ENCODE measurements at places on chromosomes 6 and 20.
A peak's percentile ranks its signal among the peaks of the same experiment; 100 is the strongest.

DNA sequence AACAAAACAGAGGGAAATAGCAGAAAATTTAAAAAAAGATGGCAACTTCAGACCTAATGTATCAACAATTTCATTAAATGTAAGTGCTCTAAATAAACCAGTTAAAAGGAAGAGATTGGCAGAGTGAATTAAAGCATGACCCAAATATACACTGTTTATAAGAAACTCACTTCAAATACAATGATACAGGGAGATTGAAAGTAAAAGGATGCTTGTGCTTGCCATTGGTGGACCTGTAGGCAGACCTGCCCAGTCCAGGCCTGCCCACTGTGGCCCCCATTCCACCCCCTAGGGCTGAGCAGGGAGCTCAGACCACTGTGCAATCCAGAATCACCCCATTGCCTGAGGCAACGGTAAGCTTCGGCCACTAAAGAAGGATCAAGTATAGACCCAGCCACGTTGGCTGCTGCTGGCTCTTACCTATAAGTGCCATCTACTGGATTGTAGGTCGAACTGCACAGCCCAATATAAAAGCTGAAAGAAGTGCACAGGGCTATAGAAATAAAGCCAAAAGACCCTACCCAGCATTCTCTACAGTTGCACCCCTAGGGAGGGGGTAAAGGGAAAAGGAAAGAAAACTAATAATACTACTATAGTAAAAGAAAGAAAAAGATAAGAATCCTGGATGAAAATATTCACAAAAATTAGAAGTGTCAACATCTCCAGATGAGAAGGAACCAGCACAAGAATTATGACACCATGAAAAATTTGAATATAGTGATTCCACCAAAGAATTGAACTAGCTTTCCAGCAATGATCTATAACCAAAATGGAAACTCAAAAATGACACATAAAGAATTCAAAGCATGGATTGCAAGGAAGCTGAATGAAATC lies 36.1 kb downstream of the PSMB1 start:
- ATAC-seq = peak; percentile 89

DNA sequence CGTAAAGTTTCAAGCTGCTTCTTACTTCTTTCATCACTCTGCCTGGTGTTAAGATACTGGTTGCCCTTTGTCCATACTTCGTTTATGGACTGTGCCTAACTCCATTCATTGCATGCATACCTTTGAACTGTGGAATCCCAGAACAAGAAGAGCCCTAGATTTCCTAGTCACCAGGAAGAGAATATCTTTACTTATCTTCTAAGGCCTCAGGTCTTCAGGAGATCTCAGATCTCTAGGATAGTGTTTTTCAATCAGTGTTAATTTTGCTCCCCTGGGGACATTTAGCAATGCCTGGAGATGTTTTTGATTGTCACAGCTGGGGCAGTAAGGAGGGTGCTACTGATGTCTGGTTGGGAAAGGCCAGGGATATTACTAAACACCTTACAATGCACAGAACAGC lies 35.5 kb upstream of the GJA1 start:
- no peak for ATAC-seq

GRCh38 chr6:4981761-4982160 lies 22.1 kb downstream of the RPP40 start:
- ATAC-seq = no peak

DNA sequence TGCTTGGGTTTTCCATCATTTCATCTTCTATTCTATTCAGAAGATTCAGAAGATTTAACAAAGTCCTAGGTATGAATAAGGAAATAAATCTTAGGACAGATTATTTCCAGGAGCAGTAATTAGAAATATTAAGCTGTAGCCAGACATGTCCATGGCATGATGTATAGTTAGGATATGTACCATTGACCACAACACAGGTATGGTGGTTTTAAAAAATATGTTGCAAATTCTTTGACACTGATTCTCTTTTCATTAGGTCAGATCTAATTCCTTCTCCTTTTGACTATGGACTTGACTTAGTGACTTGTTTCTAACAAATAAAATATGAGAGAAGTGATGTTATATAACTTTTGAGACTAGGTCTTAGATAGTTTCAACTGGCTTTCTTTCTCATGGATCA lies 23.5 kb upstream of the PDE7B start:
- ATAC-seq = no peak

DNA sequence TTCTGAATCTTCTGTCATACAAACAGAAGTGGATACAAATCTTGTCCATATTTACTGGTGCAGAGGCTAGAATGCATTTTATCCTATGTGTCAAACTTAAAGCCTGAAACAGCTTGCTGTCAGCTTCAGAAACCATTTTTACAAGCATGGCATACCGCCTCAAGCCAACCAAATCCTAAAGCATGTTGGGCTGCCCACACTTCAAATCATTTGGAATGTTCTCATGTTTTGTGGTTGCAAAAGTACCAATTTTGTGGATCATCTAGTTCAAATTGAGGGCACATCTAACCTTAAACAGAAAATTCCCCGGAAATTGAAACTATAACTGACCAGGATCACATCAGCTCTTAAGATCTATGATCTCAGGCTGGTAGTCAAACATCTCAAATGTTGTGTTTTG lies 3.2 kb downstream of the GPR63 start:
- ATAC-seq = no peak

- no peak for ATAC-seq
Measured at GRCh38 chr20:353166-353565, 6.3 kb downstream of the NRSN2 start.

DNA sequence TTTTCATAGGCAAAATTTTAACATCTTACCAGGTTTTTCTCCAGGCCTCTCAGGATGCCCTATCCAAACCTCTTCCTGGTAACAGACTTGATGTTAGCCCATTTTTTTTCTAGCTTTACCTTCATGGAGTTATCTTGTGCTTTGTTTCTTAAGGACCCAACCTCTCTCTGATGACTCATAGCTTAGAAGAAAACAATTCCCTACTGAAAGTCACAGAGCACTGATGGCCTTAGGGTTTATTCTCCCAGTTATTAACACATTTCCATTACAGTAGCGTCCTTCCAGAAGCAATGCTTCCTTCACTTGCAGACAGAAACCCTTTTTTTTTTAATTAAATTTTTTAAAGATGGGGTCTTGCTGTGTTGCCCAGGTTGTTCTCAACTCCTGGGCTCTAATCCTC lies 79.4 kb downstream of the IYD start:
- no peak for ATAC-seq

GRCh38 chr6:168169624-168170023 lies 90.6 kb upstream of the FRMD1 start:
- no peak for ATAC-seq

GRCh38 chr6:124053315-124053714 lies 249.7 kb downstream of the NKAIN2 start:
- ATAC-seq = no peak

DNA sequence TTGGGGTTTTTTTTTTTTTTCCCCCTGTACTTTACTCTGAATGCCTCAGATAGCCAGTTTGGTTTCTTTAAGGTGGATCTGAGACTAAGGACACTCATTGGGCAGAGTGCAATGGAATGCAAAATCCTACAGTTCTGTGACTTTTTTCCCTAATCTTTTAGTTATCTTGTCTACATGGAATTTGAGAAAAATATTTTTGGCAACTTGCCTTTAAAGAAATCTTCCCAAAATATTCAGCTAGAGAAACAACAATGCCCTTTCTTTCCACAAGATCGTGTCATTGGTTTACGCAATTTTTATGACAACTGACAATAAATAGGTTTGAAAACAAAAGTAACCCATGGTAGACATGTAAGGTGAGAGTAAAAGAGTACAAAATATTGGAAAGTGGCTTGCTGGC lies 171.7 kb upstream of the LAMP5 start:
- no peak for ATAC-seq

DNA sequence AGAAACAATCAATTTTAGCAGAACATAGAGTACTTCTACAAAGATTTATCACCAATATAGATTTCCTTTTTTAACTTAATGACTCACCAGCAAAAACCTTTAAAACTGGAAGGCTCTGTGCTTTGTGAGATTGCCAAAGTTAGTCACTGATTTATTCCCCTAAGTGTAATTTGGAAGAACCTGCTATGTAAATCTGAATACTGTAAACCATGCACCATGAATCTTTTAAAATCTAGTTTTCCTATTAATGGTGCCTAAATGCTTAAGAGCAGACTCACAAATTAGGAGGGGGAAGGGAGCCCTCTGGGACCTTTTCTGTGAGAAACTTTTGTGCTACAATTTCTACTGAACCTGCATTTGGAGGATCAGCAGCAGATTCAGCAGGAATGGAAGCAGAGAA lies 57.8 kb upstream of the PNRC1 start:
- ATAC-seq = no peak

- no peak for ATAC-seq
Measured at GRCh38 chr6:303948-304558, 11.8 kb downstream of the DUSP22 start.

DNA sequence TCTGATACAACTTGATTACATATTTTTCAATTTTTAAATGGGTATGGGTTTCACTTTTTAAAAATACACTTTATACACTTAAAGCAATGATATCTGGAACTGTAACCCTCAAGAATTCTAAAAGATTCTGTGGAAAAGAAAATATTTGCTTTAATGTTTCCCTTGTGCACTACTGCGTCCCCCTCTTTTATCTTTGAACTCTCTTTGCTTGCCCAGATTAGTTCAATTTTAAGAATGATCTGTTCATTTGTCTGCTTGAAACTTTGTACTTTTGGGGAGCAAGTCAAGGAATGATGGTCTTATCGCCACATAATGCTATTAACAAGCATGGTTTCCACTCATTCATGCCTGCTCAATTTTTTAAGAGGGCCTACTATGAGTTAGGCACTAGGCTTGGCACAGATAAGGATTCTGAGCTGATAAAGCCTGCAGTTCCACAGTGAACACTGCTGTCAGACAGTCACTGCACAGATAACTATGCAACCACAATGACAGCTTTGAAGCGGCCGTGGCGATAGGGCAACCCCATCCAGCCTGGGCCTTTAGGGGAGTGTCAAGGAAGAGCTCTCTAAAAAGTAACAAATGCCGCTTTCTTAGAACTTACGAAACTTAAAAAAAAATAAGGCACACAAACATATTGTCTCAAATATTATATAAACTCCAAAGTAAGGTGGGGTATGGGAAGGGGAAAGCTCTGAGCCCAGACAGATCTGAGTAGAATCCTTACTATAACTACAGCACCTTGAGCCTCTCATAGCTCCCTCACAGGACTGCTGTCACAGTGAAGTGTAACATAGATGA lies 29.7 kb downstream of the FYN start:
- peak; percentile 60 for ATAC-seq

- no peak for ATAC-seq
Measured at GRCh38 chr6:112330879-112331265, 16.3 kb upstream of the RFPL4B start.

DNA sequence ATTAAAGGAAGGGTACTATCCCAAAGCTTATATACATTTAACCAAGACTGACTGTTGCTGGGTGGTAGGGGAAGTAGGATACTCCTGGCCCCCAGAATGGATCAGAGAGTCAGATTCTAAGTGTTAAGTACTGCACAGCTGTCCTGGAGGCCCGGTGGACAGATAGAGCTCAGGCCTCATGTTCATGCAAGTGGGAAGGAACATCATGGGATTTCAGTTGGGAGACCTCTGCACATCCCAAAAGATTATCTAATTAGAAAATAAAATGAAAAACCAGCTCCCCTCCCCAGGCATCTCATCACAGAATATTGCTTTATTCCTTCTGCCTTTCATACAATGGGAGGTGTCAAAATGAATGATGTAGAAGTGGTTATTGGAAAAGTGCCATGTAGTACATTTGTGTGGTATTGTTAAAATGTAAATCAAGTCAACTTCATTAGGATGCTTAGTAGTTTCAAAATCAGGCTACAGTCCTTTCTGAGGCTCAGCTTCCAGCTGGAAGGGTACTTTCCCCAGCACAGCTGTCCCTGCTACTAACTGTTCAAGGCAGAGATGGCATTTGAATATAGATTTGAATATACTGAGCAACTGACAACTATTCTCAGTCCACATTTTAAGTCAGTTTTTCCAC lies 82.9 kb downstream of the SLC35B3 start:
- no peak for ATAC-seq

DNA sequence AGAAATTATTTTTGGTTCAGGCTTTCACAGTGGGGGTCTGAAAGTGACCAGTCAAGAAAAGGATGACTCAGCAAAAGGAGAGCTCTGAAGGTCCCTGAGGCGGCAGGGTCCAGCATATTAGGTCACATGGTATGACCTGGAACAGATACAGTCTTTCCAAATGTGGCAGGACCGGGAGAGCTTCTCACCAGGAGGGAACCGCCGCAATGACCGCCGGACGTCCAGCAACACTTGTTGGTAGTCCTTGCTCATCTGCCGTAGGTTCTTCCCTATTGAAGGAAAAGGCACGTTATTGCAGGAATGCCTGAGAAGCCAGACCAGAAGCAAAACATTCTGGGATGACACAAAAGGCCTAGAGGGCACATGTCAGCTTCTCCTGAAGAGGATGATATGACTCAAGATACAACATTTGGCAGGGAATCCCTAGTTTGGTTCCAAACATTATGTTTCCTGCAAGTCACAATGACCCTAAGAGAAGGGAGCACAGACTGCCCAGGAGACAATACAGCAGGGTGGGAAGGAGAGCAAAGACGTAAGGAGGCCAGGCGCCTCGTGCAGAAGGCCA lies 17.4 kb downstream of the TBC1D20 start:
- ATAC-seq = no peak

- ATAC-seq = no peak
Measured at GRCh38 chr20:42485556-42485955, 704.1 kb downstream of the PTPRT start.

- no peak for ATAC-seq
Measured at GRCh38 chr6:100455230-100456124, 9.2 kb downstream of the SIM1 start.

DNA sequence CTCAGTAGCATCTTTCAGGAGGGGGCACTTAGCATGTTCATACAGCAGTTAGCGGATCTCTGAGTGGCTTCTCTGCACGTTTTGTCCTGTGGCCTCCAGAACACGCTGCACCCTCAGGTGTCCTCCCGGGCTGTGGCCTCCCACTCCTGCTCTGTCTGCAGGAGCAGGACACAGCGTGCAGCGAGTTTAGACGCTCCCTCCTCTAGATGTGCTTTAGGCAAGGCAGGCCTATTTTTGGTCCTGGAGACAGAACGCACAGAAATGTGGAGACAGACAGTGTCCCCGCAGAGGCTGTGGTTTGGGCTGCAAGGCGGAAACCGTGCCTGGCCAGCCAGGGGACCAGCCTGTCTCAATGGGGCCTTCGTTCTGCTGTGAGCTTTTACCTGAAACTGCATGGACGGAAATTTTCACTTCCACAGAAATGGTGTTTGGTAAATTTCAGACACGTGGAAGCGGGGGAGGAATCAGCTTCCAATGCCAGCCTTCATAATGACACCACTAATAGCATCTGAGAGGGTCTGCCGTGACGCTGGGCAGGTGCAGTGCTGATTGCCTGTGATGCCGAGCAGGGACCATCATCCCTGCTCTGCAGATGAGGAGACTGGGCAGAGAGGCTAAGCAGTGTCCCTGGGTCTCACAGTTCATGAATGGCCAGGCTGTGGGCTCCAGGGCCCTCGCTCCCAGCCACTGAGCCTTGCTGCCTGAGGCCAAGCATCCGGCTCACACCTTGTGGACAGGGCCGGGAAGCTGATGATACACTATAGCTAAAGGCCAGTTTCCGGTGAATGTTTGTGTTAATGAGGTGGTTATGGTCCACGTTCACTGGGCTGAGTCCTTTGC lies 120.9 kb downstream of the SYCP2 start:
- no peak for ATAC-seq

GRCh38 chr20:46573234-46573633 lies 22.8 kb upstream of the OCSTAMP start:
- ATAC-seq = no peak

Measured in activated T-helper 17 cell treated with anti-CD3 and anti-CD28 coated beads, Interleukin-2, amount 50 U/mL, for 72 hours (primary cell).